ENCODE measurements at places on chromosomes 12 and 14.

DNA sequence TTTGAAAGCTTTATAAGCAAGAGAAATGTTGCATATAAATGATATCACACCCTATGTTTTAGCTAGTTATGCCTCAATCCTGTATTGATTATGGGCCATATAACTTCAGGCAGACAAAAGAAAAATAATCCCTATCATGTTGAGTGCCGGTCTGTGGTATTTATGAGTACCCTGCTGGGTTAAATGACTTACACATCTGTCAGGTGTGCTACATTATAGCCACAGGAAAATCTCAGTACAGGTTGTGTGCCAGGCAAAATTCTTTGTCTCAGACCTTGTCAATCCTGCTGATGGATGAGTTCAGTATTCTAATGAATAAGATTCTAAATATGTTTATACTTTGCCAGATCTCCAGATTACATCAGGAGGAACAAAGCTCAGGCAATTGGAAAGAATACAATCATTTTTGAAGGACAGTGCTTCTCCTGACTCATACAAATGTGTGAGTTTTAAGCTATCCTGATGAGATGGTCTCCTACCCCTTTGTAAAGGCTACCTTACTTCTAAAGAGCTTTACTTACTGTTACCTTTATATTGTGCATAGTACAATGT lies 109.8 kb upstream of the FOXG1 start:
- DNase-seq, result no peak

- peak; percentile 84 for DNase-seq
Observed at GRCh38 chr12:26434299-26435068, 239.1 kb downstream of the SSPN start.

DNA sequence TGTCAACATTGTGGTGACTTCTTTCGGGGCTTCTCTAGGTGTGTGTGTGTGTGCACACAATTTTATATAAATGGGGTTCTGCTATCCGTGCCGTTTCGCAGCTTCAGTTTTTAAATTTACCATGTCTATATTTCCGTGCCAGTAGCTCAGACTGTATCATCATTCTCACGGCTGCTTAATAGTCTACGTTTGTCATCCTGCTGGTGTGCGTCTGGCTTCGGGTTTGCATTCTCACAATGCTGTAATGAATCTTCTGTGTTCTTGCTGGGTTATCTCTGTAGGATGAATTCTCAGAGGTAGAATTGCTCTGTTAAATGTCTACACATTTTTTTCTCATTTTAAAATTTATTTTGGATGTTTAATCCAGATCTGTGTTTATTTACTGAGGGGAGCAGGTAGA lies 73.6 kb downstream of the ADGRD1 start:
- no peak for DNase-seq

DNA sequence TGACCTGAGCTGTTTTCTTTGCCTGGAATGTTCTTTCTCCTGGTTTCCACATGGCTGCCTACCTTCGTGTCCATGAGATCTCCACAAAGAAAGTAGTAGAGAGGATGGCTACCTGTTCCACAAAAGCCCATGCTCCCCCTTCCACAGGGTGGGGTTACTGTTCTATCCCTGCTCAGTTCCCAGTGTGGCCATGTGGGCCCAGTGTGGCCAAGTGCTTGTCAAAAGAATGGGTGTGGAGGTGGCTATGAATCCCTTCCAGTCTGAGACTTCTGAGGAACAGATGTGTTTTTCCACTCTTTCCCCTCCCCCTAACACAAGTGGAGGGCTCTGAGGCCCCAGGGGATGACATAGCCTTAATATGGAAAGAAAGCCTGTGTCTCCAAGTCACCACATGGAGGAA lies 26.2 kb upstream of the HSP90B1 start:
- peak; percentile 73 for DNase-seq

- no peak for DNase-seq
Observed at GRCh38 chr14:101105045-101105444, 201.5 kb upstream of the RTL1 start.

GRCh38 chr12:123860377-123860776 lies 98.3 kb downstream of the DNAH10 start:
- peak; percentile 71 for DNase-seq

DNA sequence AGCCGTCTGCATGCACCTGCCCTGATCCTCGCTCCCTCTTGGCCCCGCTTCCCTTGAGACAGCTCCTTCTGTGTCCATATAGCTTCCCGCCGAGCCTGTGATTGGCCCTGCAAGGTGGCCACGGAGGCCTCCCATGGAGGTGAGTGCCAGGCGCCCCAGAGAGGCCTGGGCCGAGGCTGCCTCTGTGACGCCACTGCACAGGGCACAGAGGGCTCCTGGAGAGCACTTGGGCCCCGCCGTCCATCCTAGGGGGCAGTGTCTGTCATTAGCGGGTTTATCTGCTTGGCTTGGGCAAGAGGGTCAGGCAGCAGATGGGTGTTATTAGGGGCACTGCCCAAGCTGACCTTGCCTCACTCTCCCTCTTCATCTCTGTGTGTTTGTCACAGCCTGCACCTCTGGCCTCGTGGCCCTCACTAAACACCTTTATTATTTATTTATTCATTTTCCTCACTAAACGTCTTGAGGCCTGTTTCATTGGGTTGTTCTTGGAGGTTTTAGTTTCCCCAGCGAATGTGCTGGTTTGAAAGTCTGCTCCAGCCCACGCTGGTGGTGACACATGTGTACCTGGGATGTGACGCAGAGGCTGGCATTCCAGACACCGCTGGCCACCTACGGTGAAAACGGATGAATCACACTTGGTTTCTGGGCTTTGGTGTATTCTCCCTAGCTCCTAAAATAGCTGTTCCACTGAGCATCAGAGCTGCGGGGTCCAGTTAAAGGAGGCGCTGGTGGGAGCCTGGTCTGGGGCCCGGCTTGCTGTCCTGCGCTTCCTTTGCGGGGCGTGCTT lies 5.9 kb downstream of the ZFYVE21 start:
- DNase-seq, result no peak

DNA sequence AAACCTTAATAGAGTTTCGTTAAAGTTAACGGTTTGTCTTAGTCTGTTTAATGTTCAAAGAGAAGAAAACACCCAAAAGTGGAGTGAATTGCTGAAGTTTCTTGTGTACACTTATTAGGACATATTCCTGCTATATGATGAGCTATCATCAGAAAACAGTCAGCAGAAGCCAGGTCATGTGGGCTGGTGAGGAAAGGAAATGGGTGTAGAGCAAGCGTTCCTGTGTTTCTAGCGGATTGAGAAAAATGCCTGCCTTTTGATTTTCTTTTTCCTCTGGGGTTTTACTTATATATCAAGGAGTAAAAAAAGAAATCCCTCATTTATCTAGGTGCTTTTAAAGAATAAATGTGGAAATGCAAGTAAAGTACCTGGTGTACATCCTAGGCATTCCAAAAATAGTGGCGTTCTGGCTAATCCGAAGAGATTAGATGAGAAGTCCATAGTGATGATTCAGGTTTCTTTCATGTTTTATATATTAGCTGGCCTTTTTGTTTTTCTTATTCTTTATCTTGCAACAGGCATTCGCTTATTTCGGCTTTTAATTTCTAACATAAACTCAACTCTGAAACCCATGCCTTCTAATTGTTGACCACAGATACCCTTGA lies 50.7 kb downstream of the FLRT2 start:
- no peak for DNase-seq

DNA sequence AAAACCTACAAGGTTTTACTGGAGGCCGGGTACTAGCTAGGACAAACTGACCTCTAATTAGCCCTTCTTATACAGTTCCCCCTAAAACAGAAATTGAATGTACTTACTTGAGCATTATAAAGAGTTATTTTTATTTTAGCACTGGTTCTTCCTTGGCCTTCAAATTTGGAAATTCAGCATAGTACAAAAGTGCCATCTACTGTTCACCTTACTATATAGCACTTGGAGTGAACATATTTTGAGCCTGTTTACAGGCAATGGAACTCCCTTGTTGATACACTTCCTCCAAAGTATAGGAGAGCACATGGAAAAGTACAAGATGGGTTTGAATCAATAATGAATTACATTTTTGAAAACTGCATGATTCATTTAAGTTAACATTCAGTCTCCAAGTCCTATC lies 3.9 kb upstream of the POC1B start:
- peak; percentile 62 for DNase-seq

GRCh38 chr12:98437806-98438595 lies 77.4 kb upstream of the TMPO start:
- DNase-seq, result no peak

- DNase-seq, result no peak
Observed at GRCh38 chr14:90580377-90581335, 183.8 kb downstream of the CALM1 start.

DNA sequence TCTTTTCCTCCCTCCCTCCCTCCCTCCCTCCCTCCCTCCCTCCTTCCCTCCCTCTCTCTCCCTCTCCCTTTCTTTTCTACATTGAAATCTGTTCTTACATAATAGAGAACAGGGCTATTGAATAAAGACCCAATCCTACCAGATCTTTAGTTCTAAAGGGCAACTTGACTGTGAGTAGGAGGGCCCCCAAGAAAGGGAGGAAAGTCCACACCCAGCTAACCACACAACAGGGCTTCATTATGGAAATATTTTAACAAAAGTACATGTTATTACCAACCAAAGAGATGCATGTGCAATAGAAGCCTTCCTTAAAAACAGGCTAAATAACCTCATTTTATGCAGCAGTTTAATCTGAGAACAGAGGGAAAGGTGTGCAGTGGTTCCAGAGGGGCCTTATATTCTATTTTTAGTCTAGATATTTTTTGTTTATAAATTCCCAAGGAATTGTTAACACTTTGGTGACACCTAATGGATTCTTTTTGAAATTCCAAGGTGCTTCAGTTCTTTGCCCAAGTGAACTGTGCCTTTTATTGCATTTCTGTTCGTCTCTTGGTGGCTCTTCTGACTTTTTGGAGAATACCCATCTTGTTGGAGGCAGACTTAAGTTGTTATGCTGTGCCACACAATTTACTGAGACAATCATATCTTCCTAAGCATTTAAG lies 63.0 kb downstream of the GNS start:
- DNase-seq, result peak; percentile 34

DNA sequence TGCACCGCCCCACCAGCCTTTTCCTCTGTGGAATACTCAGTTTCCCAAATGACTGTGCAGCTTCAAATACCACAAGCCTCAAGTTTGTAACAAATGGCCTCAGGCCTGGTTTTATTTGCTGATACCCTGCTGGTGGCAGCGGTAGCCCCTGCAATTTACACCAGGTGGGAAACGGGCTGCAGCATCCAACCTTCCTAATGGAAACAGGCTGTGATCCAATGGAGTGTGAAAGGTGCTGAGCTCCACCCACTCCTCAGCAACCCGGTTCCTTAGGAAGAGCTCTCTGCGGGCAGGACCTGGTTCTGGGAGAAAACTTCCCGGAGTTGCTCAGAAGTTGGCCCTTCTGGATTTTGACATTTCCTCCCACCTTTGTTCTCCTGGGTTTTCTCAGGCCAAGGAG lies 41.7 kb upstream of the LTA4H start:
- no peak for DNase-seq

GRCh38 chr14:77231721-77232120 lies 39.3 kb downstream of the NGB start:
- no peak for DNase-seq

GRCh38 chr14:58426670-58427280 lies 556 bp downstream of the TIMM9 start:
- DNase-seq, result peak; percentile 86

DNA sequence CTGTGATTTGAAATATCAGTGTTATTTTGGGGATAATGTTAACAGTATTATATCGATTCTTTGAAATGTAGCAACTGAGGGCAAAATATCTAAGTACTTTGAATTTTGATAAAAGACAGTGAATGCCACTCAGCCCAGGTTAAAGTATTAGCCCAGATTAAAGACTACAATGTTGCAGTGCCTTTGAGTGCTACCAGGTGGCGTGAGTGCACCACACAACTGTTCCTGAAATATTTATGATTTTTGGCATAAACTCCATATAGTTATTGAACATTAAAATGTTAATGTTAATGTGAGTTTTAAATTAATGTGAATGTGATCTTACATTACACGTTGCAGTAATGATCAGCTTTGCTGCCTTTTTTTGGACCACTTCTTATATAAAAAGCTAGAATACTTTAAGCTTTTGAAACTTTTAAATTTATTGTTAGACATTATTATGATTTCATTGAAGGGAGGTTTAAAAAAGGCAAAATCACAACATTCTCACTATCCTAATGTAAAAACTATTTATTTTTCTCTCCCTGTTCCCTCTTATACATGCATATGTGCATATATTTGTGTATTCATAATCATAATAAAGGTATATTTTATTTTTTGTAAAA lies 22.5 kb downstream of the MRPS35 start:
- DNase-seq, result peak; percentile 51

DNA sequence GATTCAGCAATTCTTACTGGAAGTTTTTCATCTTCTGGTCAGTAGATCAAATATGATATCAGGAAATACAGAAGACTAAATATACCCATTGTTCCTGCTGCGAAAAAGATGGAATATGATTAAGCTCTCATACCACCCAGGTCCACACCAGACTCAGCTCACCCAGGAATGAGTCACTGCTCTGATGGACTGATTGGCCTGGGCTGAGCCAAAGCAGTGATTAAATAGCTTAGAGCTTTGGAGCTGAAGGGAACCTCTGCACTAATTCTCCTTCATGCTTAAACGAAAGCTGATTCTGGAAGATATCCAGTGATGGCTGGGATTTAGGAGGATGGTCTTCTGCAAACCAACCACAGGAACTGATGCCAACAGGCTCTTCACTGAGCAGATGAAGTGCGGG lies 62.0 kb upstream of the SYT1 start:
- DNase-seq, result peak; percentile 70

DNA sequence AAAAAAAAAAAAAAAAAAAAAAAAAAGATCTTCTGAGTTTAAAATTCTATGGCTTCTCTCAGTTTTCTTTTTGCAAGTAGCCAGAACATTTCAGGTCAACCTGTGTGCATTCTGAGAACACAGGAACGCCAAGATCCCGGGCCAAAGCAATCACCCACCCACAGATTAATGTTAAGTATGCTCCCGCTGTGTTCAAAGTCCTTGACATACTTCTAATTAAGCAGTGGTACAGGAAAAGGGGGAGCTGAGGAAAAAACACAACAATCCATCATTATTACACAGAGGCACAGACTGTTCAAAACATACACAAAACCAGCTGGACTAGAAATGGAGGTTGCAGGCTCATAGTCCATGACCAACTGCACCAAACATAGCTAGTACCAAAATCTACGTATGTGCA lies 2.8 kb downstream of the FBXO21 start:
- DNase-seq, result no peak

GRCh38 chr14:51521764-51522163 lies 129.9 kb upstream of the FRMD6 start:
- no peak for DNase-seq

DNA sequence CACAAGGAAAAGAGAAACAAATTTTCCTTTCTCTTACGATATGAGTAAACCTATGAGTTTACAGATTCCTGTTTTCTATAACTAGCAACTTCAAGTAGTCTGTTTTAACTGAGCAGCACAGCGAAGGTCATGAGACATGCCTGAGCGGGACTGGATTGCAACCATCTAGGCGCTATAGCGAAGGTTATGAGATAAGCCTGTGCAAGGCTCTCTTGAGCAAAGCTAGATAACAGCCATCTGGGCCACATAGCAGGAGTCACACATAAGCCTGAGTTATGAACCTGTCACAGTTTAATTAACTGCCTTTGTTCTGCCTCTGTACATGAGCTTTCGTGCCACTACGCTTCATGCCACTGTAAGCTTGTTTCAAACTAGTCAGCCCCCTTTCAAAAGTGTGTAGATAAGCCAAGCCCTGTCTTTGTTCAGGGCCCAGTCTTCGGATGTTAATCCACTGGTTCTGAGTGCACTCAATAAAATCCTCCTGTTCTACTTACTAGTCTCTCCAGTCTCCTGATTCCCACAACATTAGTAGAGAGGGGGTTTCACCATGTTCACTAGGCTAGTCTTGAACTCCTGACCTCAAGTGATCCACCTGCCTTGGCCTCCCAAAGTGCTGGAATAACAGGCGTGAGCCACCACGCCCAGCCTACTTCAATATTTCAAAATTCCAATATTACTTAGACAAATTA lies 47.1 kb downstream of the SEC23A start:
- peak; percentile 6 for DNase-seq

GRCh38 chr12:51827925-51828818 lies 20.3 kb downstream of the FIGNL2 start:
- no peak for DNase-seq
